Stimulated activated CD4-positive, alpha-beta T cell treated with anti-CD3 and anti-CD28 coated beads, Interleukin-1b, Interleukin-23, amount 100 ng/mL, for 1 hour (primary cell): ENCODE measurements at places on chromosomes 7 and 10.

GRCh38 chr7:134720091-134720935 lies 59.1 kb upstream of the CALD1 start:
- DNase-seq: no peak

DNA sequence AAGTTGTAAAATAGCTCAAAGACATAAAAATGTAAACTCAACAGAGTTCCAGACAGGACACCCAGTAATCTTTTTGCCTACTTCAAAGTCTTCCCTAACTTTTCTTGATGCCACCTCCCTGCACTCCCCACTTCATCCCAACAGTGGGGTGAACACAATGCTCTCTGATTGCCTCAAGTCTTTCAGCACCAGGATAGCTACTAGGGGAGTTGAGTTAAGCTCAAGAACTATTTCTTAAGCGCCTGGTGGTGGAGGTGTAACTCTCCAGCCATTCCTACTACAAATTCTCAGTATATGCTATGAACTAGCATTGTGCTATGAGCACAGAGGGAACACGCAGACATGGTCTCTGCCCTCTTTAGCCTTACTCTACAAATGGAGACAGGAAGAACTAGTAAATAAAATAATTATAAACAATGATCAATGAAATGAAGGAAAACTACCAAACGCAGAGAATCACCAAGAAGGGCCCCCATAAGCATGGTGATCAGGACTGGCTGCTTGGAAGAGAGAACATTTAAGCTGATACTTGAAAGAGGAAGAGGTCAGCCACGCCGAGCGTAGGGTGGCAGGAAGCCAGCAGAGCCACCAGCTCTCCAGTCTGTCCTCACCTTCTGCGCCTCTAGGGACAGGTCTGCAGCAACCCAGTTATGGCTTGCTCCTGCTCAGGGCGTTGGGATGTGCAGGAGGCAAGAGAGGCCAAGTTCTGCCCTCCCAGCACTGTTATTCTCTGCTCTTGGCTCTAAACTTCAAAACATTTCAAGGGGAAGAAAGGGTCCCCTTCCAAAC lies 16.7 kb upstream of the FRA10AC1 start:
- DNase-seq: no peak

- no peak for DNase-seq
Observed at GRCh38 chr7:75667938-75668337, 70.8 kb downstream of the HIP1 start.

- no peak for DNase-seq
Observed at GRCh38 chr7:5549096-5549763, 125.6 kb upstream of the TNRC18 start.

- no peak for DNase-seq
Observed at GRCh38 chr7:156237614-156238013, 403.0 kb upstream of the RNF32 start.

GRCh38 chr7:133572843-133573242 lies 320.0 kb downstream of the EXOC4 start:
- DNase-seq: no peak

- DNase-seq: no peak
Observed at GRCh38 chr10:14554491-14555205, 220.0 kb downstream of the FAM107B start.

DNA sequence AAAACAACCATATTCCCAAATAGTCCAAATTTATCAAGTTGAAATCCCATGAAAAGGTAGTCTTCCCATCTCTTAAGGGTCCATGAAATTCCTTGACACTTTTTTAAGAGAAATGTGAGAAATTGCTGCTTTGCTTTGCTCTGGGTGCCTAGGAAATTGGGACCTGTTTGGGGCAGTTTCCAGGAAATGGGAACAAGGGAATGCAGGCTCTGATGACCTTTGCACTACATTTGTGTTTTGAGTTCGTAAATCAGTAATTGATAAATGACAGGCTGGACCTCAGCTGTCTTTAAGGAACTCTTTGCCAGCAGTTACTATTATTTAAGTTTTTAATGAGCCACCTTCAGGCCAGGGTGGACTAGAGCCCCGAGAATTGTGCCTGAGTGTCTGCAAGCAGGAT lies 203.5 kb downstream of the LRMDA start:
- no peak for DNase-seq

GRCh38 chr10:24177636-24178035 lies 31.3 kb upstream of the KIAA1217 start:
- DNase-seq: no peak

DNA sequence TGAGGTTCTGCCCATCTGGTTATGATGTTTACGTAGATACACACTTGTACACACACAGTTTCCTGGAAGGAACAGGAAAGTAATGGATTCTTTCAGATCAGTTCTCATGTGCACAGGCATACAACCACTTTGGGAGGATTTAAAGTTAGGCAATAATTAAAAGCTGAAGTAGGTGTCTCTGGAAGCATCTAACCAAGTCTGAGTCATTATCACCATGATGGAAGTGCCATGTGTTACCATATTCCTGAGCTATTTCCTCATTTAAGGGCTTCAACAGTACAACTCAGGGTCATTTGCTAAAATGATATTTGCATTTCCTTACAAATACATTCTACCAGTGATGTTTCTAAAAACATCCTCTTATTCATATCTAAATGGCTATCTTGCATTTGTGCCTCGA lies 41.4 kb upstream of the BET1 start:
- no peak for DNase-seq

GRCh38 chr7:69585169-69585568 lies 13.1 kb upstream of the AUTS2 start:
- no peak for DNase-seq

DNA sequence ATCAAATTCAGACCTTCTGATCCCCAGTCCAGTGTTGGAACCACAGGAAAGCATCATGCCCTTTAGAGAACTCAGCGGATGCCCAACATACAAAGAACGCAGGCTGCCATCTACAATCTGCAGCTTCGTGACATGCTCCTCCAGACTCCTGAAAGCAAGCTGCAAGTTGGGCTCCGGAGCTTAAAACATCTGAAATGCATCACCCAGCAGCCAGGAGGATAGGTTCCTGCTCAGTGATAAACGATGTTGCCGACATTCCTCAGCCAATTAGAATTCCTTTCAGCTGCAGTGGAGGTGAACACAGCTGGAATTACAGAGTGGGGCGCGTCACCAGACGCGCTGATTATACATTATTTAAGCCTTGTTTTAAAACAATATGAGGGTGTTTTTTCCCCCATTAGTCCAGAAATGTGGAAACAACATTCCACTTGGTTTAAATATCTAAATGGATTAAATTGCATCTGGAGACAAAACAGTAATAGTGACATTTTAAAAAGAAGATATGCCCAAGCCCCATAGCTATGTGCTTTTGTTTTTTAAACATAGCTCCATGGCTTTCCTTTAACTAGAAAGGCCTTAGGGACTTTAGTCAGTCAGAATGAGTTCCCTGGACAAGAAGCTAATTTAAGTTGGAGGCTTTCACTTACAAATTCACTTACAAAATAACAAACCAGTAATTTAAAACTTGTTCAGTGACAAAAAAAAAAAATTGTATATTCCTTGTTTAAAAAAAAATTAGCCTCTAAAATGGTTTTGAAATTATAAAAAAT lies 6.3 kb downstream of the SMURF1 start:
- no peak for DNase-seq

DNA sequence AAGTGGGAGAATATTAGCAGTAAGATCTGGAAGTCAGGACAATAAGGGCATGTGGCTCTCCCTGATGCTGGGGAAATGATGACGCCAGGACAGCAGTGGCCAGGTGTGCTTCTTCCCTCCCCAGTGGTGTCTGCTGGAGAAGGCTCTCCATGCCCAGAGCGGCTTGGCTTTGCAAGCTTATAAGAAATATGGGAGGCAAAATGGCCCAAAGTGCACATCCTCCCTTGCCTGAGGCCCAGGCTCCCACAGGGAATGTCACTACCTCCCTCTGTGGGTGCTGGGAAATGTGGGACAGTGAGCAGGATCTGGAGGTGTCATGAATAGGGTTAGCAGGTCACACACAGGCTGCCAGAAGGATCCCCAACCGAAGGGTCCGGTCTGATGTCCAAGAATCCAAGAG lies 17.1 kb upstream of the ZNF488 start:
- DNase-seq: no peak

DNA sequence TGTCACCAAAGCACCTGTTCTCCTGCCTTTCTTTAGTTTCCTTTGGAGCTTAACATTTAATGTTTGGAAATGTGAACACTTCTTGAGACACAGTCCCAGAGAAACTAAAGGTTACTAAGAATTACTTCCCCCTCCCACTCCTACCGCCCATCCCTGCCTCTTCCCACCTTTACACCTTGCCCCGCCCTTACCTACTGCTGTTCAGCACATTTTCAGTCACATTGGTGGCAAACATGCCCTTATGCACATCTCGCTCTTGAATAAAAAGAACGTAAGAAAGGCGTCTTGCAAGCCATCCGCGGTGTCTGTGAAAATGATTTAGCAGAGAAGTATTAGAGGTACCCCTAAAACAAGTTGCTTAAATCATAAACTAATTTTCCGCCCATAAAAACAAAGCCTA lies 8.2 kb downstream of the GPAM start:
- no peak for DNase-seq

- no peak for DNase-seq
Observed at GRCh38 chr7:116786791-116787443, 75.5 kb upstream of the CAPZA2 start.

GRCh38 chr10:78819361-78820006 lies 249.3 kb upstream of the ZMIZ1 start:
- DNase-seq: no peak

DNA sequence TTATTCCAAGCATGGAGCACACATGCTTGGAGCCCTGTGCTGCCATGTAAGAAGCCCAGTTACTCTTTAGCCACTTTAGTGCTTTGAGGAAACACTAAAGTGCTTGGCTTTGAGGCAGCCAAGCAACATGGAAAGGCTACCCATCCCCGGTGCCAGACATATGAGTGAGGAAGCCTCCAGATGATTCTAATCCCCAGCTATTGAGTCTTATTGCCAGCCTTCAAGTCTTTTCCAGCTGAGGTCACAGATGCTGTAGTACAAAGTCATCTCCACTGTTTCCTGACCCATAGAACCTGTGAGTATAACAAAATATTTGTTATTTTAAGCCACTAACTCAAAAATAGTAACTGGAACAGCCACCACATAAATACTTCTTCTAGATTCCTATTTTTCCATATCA lies 91.4 kb upstream of the CYP26C1 start:
- DNase-seq: no peak

GRCh38 chr7:3408814-3409595 lies 108.0 kb downstream of the SDK1 start:
- no peak for DNase-seq

DNA sequence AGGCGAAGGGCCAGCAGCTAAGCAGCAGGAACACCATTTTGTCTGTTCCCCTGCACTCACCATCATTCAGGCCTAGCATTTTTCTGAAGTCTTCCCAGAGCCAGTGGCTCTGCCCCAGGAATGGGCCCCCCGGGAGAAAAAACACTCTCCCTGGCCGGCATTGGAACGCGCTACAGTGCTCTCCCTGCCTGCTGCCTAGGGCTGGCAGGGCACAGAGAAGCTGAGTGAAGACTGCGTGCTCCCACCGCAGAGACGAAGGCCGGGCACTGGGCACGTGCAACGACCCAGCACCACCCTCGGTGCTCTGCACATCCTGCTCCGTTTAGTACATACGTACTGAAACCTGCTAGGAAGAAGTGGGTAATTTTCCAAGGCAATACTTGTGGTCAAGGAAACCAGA lies 34.4 kb downstream of the HSPA12A start:
- DNase-seq: no peak

GRCh38 chr10:28343252-28343651 lies 40.4 kb upstream of the MPP7 start:
- DNase-seq: no peak

DNA sequence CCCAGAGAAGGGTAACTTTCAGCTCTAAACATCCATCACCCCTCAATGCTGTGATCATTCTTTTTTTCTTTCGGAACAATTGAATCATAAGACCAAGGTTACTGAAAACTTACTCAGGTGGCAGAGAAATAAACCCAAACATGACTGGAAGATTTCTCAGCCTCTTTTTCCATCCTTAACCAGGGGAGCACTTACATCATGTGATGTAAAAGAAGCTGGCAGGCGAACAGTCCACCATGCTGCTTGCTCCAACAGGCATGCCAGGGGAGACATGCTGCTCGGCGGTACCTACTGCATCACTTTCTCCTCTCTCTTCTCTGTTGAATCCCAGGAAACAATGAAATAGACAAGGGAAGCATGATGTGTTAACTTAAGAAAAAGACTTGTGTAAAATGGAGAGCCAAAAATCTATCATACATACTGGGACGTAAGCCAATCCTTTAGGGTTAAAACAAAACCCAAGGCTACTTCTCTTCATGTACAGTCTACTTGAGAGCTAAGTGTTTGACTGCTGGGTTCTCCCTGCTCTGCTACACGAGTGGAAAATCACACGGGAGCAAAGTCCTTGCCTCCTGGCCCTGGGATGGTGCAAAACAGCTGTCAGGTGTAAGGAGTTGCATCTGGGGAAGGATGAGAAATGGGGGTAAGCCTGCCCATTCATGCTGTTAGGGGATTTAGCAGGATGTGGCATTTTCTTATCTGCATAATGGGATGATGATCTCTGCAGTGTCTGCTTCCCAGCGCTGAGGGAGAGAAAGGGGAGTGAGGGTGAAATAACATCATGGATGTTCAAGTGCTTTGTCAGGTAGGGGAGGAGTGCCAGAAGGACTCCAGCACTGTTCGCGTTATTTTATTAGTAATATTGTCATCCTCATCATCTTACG lies 64.3 kb upstream of the ZNF438 start:
- DNase-seq: no peak

DNA sequence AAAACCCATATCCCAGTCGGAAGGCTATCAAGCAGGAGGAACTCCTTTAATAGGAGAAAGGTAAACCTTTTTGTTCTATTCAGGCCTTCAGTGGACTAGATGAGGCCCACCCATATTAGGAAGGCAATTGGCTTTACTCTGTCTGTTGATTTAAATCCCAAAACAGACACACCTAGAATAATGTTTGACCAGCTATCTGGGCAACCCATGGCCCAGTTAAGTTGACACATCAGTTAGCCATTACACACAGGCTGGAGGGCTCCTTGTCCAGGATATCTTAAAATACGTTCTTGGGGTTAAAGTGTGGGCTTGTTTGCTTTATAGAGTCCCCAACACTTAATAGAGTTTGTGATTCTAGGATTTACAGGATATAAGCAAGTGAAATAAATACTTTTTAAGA lies 339.0 kb upstream of the PRKCQ start:
- DNase-seq: no peak

- DNase-seq: no peak
Observed at GRCh38 chr10:49274886-49275285, 24.1 kb upstream of the C10orf71 start.

DNA sequence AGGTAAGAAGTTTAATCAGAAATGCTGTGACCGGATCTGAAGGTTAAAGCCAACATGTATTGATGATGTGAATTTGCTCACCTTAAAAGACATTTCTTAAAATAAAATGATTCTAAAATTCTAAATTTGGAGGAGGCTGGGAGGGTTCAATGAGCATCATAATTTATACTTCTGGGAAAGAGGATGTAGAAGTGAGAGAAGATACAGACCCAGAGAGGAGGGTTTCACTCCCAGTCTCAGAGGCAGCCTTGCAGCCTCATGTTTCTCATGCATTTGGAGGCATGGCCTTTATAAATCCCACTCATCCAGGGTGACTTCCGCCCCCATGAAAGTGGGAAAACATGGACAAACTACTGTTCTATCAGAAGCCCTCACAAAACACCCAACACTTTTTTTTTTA lies 305.6 kb upstream of the PITRM1 start:
- no peak for DNase-seq

GRCh38 chr10:43138021-43138756 lies at the start of gene CSGALNACT2:
Gene CSGALNACT2 (plus strand): TSS chr10:43138445. CDS start chr10:43155150, 16,705 bp downstream.
- peak; percentile 63 for DNase-seq

- DNase-seq: no peak
Observed at GRCh38 chr7:70726951-70727378, 405.0 kb upstream of the GALNT17 start.

- no peak for DNase-seq
Observed at GRCh38 chr7:3378390-3379150, 77.5 kb downstream of the SDK1 start.

- DNase-seq: no peak
Observed at GRCh38 chr10:69839696-69840345, 38.1 kb downstream of the COL13A1 start.
